ENCODE measurements at places on chromosomes 4 and X.

DNA sequence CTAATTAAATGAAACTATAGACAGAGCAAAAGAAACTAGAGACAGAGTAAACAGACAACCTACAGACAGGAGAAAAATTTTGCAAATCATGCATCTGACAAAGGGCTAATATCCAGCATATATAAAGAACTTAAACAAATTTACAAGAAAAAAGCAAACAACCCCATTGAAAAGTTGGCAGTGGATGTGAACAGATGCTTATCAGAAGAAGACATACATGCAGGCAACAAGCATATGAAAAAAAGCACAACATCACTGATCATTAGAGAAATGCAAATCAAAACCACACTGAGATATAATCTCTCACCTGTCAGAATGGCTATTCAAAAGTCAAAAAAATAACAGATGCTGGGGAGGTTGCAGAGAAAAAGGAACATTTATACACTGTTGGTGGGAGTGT is 14.8 kb downstream of the ZNF280C start:
- no peak for DNase-seq

- no peak for DNase-seq
Observed at GRCh38 chr4:182385897-182386296, 142.7 kb downstream of the TENM3 start.

GRCh38 chrX:148512453-148512852 is 12.0 kb downstream of the AFF2 start:
- no peak for DNase-seq

DNA sequence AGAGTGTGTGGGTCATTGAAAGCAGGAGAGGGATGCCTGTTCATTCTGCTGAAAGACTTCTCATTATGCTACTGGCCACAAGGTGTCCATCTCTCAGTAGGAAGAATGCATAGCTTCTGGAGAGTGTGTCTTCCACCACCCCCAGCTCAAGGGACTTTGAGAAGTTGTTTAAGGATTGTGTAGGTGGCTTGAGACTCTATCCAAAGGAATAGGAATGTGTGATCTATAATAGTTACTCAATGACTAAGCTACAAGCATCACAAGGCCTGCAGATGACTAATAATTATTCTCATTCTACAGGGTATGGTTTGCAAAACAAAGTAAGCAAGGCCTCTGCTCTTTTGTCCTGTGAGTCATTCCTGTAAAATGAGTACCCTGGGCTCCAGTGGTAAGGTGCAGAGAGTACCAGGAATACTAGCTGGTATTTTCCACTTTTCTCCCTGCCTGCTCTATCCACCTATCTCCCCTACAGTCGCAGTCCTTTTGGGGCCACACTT is 279.8 kb upstream of the BOD1L1 start:
- peak; percentile 96 for DNase-seq

- DNase-seq, result no peak
Observed at GRCh38 chrX:100424012-100424411, 13.9 kb upstream of the PCDH19 start.

DNA sequence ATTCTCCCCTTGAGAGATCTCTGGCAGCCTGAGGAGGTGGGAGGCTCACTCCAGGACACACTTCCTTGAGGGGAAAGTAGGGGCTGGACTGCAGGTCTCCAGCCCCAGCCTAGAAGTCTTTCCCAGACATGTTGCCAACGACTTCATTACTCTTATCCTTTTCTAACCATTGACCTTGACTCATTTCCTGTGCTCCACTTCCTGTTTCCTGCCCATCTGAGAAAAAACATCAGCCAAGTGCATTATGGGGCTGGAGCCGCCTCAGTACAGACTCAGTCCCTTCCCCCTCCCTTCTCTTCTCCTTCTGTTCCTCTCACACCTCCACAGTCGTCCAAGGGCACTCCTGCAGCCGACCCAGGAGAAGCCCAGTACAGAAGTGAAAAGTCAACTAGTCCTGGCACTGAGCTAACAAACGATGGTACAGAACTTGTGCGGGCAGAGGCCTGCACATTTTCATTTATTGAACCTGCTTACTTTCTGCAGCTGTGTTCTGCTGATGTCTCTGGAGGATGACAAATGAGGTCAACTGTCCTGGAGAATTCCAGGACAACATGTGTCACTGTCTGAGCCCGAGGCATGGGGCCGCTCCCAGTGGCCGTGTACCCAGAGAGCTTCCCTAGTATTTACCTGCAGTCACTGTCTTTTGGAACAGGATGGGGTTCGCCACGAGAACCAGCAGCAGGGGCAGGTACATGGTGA is 20.1 kb downstream of the GPR143 start:
- peak; percentile 64 for DNase-seq

DNA sequence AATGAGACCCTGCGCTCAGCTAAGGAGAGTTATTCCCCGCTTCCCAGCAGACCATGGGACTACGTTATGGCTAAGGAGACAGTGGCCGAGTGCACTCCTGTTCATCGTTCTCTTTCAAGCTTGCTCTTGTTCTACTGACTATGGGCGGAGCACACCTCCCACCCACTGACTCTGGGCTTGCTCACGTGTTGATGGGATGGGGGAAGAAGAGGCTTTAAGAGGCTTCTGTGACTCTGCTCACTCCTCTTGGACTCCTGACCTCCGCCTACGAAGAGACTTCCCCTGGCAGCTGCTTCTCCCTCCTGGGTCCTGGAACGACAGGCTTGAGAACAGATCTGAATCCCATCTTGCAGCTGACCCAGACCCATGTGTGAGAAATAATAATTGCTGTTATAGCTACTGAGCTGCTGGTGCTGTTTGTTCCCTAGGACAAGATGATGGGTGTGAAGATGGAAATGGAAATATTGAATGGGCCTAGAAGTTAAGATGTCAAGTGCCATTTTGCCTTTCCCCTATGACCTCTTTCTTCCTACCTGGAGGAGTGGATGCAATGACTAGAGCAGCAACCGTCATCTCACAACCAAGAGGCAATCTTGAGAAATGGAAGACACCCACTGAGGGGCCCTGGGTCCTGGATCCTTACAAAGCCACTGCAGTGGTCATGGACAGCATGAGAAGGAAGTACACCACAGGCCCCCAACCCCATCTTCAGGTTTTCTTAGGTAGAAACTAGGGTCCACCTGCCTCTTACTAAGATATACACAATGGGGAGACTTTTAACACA is 38.7 kb upstream of the IRAK1 start:
- DNase-seq, result no peak

- no peak for DNase-seq
Observed at GRCh38 chr4:104486716-104487504, 7.8 kb downstream of the CXXC4 start.

DNA sequence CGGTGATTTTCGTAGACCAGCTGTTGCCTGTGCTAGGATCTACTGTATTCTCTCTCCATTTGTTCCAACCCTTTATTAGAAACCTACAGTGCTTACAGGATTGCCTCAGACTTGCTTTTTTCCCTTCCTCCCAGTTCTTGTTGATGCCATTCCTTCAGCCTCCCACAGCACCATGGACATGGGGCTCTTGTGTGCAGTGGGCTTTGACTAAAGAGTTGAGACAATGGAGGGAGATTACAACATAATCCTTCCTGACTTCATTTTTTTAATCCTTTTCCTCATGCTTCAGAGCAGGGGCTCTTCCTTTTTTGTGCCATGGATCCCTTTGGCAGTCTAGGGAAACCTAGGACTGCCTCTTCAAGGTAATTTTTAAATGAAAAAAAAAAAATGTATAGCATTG is 92.1 kb downstream of the BMPR1B start:
- DNase-seq, result no peak

DNA sequence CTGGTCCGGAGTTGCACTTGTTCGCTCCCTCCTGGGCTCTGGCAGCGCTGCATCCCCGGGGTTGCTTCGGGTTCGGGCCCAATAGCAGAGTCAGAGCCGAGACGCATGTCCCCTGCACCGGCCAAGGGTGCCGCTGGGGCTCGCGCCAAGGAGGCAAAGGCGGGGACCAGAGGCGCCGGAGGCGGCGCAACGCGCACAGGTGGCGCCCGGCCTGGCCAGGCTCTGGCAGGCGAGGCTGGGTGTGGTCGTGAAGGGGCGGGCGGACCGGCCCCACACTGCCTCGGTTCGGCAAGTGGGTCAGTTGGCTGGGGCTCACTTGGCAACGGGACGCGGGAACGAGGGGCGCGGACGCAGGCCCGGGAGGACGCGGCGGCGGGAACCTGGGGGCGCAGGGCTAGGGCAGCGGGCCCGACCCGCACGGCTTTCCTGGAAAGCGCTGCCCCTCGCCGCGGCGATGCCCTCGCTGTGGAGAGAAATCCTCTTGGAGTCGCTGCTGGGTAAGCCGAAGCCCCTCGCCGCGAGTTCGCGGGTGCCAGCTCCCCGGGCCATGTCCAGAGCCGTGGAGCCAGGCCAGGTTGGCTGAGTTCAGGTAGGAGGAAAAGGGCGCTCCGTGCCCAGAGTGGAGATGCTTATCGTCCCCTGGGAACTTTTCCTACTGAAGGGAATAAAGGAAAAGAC is at the start of gene CWH43:
Gene CWH43 (plus strand): TSS at position 300 of the 678 bp plus-strand sequence. CDS start 155 bp downstream, at position 455.
- DNase-seq, result no peak

DNA sequence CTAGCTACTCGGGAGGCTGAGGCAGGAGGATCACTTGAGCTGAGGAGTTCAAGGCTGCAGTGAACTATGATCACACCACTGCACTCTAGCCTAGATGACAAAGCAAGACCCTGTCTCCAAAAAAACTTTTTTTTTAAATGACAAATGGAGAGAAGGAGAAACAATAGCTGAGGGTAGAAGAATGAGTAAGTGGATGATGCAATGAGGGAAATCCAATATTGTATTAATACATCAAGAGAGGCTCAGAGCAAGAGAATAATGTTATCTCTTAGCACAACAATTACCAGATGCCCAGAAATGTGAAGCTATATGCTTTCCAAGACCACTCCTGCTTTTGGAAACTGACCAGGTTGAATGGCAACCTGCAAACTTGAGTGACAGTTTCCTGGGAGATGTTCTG is 19.9 kb upstream of the GPR173 start:
- no peak for DNase-seq

GRCh38 chr4:78864405-78865024 is 74.7 kb downstream of the PAQR3 start:
- peak; percentile 26 for DNase-seq

- no peak for DNase-seq
Observed at GRCh38 chrX:154829926-154830442, 4.5 kb downstream of the SMIM9 start.

DNA sequence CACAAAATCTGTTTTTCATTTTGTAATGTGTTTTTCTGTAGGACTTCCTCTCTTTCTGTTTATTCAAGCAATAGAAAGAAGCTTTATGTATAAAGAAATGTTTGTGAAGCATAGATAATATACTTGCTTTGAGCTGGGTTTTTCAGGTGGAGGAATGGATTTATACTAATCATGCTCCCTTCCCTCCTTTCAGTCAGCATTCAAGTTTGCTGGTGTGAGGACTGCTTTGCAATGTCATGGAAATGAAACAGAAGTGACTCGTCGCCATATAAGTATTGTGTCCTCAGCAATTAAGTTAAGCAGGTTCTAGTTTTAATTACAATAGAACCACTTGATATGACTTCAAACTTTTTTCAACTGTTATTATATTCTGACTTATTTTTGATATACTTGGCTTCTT is 1447.1 kb downstream of the PCDH19 start:
- DNase-seq, result no peak
